Right ventricle myocardium superior (tissue), 1 donor: ENCODE measurements at places on chromosomes 4 and X.

- DNase-seq = no peak
Observed at GRCh38 chr4:53963336-53963735, 101.1 kb downstream of the CHIC2 start.

- no peak for DNase-seq
Observed at GRCh38 chrX:17377795-17378194, 2.8 kb downstream of the NHS start.

- DNase-seq = no peak
Observed at GRCh38 chr4:5927747-5928146, 34.9 kb upstream of the CRMP1 start.

DNA sequence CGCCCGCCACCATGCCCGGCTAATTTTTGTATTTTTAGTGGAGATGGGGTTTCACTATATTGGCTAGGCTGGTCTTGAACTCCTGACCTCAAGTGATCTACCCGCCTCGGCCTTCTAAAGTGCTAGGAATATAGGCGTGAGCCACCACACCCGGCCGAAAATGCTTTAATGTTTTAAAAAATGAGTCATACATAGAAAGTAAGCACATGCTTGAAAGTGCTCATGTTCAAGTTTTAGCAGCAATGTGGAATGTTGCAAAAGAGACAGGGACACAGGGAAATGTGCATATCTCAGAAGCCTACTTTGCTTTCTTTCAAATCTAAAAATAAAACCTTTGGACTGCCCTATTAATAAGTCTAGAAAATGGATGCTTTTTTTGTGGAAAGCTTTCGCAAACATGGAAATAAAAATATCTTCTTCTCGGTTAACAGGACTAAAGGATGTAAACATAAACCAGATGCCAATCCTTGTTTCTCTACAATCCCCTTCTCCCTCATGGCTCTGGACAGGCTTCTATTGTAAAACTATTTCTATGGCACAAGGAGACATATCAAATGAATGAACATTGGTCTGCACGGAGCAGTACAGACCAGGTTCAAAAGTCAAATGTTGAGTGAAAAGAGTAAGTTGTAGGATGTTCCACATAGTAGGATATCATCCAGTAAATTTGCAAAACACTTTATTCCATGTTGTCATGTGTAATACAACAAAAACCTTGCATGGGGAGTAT is 15.0 kb downstream of the MECP2 start:
- DNase-seq = no peak

GRCh38 chr4:7757501-7758471 is 181.9 kb downstream of the AFAP1 start:
- peak; percentile 40 for DNase-seq

GRCh38 chrX:276581-277201 is 4.5 kb upstream of the PLCXD1 start:
- peak; percentile 52 for DNase-seq

DNA sequence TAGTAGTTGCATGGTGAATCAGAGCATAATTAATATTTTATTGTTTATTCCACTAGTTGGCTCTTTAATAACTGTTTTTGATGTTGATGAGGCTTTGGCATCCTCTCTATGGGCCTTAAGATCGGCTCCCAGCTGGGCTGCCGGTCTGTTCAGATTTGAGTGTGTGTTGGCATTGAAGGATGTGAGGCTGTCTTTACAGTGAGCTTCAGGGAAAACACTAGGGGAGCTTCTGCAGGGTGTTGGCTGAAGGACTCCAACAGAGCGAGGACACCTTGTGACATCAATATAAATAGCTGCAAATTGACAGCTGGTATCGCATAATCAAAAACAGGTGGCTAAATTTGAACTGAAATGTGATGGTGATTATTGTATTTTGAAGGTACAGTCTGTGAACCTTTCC is 322.0 kb downstream of the FSTL5 start:
- DNase-seq = no peak
